Stimulated activated CD8-positive, alpha-beta memory T cell treated with anti-CD3 and anti-CD28 coated beads, Interleukin-4, amount 100 ng/mL, for 4 hours (primary cell): ENCODE measurements at places on chromosomes 2 and 18.

DNA sequence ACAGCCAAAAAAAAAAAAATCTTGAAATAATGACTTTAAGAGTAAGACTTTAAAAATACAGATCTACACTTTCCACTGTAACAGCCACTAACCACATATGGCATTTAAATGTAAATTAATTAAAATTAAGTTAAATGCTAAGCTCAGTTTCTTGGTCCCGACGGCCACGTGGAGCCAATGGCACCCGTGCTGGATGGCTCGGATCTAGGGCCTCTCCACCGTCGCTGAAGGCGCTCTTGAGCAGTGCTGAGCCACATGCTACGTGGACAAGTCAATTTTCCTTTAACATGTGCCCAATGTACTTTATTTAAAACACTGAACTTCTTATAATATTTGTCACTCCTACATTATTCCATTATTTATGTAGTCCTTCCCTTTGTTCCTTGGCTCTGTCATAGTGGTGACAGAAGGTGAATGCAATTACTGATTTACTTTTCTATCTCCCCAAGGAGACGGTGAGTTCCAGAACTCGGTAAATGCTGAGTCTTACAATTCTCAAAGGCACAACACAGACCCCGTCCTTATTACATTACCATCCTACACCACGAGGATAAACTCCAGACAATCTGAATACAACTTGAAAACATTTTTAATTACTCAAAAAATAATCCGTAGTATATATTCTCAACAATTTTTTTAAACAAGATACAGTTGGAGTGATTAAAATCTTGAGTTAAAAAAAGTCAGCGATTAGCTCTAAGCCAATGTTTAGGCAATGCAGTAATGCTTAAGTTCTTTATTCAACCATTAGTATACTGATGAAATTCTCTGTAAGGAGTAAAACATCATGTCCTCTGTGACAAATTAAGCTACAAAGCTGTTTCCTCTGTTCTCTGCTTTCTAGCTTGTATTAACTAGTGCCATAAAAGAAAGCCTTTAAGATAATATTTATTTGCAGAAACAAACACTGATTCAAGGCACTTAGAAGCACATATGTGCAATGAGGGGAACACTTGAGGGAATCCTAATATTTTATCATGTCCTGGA, 95.1 kb downstream of the AFF3 start:
- no peak for DNase-seq

GRCh38 chr18:59624369-59624765, 72.9 kb downstream of the CCBE1 start:
- no peak for DNase-seq

DNA sequence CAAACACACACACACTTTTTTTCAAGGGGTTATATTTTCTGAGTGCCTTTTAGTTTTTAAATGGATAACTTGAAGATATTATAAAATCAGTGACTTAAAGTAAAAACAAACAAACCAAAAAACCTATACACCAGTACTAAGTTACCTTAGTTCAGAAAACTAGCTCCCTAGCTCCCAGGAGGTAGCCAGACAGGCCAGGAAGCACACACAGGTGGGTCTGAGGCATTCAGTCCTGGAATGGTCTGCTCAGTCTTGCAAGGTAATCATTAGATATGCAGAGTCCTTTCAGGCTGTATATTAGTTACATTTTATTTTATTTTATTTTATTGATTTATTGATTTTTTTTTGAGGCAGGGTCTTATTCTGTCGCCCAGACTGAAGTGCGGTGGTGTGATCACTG, 10.7 kb upstream of the DYNC2LI1 start:
- DNase-seq: no peak

GRCh38 chr2:23411752-23412431, 26.9 kb downstream of the KLHL29 start:
- no peak for DNase-seq

DNA sequence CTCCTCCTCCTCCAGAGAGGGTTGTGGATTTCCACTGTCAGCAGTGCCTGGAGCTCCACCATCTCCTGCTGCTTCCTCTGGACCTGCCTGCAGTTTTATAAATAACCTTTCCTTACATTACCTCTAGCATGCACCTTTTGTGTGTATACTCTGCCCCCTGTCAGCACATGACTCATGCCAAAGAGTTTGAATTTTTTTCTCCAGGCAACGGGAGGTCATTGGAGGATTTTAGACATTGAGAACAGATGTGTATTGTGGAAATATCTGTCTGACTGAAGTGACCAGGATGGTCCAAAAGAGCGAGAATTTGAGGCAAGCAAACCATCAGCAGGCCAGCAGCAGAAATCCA, 31.7 kb downstream of the IL37 start:
- no peak for DNase-seq

DNA sequence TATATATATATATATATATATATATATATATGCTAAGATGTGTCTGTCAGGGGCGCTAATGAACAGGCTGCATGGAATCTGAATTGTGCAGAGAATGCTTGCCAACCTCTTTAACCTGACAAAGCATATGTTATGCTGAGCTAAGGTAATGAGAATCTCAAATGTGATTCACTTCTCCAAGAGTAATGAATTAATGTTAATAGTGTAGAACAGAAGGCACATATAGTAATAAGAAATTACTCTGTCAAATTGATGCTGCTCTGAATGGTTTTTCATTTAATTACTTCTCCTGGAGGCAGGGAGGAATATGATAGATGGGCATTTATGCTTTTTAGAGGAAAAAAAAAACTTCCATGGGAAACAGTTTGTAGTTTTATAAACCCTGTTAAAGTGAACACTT, 35.4 kb downstream of the COX7A2L start:
- no peak for DNase-seq

DNA sequence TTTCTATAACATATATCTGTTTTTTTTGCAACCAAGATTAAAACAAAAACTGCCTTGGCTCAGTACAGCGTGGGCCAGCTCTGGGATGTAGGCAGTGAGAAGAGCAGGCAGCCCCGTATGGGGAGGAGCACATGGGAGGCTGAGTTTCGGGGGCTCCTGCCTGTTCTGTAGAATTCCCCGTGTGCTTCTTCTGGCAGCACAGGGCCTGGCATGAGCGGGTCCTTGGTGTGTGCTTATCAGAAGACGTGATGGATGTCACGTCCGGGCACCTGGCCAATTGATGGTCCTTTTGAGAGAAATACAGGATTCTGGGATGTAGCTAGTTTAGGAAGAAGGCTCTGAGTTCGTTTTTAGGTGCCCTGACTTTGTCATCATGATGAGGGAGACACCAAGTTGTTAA, 16.2 kb downstream of the IMPA2 start:
- no peak for DNase-seq

- DNase-seq: no peak
Observed at GRCh38 chr2:15594291-15595256, 2.9 kb downstream of the DDX1 start.

GRCh38 chr18:4299395-4299794, 155.7 kb downstream of the DLGAP1 start:
- no peak for DNase-seq

GRCh38 chr2:205401511-205401910, 280.8 kb upstream of the NRP2 start:
- no peak for DNase-seq

DNA sequence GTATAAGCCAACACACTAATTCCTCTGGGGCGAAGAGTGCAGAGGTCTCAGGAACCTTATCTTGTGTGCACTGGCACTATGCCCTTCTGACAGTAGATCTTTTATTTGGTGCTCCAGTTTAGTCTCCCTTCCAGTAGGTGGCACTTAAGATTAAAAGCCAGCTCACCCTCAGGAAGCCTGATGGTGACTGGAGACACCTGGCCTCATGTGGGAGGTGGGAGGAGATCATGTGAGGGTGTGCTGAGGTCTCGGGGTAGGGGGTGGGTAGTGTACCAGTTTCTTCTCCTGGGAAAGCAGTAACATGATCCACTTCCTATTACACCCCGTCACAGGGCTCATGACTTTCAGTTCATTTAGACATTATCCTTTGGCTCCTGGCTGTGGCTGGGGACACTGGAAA, 654.9 kb downstream of the ADCYAP1 start:
- no peak for DNase-seq

DNA sequence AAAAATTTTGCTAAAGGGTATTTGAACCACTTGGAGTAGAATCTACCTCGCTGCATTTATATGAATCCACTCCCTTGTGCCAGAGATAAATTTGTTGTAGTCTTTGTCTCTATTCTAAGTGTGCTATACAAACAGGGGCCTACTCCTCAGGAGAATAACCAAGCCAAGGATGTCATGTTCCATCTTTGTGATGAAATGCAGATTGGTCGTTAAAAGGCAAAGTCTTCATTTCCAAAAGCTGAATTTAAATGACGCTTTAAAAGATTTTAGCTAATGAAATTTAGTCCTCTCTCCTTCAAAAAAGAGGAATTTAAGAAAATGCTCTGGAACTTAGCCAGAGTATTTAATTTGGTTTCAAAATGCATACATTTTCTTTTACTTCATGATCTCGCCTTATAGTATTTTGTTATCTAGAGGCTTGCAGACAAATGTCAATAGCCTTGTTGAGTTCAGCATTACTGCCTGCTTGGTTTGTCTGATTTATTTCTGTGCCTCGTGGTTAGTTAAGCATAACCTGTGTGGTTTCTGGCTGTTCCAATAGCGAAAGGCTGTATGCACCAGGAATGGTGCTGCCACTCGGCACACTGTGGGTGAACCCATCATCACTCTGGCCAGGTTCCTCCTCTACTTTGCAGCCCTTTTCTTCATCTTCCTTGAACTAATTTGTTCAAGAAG, 417.6 kb downstream of the ZNF521 start:
- DNase-seq: no peak

- no peak for DNase-seq
Observed at GRCh38 chr2:64829525-64829924, 159.7 kb upstream of the SLC1A4 start.

DNA sequence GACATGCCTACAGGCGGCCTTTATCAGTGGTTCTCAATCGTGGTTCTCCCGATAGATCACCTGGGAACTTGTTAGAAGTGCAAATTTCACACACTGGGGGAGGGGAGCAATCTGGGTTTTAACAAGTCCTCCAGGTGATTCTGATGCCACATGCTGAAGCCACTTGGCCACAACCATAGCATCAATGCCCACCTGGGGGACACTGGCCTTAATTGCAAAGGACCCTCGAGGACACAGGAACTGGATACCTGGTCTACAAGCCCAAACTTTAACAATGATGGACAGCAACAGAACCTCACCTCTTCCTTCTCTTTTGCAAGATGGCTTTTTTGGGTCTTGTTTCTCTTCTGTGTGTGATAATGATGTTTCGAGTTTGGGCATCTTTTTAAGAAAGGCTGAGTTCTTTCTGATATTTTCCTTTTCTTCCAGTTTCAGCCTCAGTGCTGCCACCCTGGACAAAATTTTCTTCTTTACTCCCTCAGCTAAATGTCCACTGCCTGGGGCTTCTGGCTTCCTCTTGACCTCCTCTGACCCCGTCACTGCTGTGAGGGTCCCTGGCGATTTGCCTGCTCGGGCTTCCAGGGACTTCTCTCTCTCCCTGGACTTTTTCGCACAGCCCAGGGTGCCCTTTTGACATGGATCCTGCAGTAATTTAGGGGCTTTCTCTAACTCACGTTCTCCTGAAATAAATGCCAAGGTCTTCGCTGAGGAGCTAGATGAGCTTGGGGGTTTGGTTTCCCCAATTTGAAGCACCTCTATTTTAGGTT, 94.2 kb downstream of the ALPK2 start:
- DNase-seq: no peak

DNA sequence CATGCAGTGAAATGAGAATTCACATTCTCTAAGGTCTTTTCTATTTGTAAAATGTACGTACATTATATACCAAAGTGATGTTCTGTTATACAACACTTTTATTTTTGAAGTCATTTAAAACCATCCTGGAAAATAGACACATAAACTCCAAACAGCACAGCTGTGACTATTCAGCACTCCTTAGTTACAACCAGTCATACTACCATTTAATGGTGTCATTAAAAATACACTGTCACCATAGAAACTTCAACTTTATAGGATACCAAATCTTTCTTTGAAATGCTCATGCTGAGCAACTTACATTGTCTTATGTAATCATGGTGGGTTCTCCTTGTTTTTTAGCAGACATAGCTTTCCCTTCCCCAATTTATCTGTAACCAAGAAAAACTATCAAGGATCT, 85.3 kb downstream of the METTL4 start:
- no peak for DNase-seq
